ENCODE measurements at places on chromosomes 6 and 20. TPM values are rescaled to one million over a fixed set of nuclear protein-coding genes. Genes with fewer than 3 reads are reported as not detected.

DNA sequence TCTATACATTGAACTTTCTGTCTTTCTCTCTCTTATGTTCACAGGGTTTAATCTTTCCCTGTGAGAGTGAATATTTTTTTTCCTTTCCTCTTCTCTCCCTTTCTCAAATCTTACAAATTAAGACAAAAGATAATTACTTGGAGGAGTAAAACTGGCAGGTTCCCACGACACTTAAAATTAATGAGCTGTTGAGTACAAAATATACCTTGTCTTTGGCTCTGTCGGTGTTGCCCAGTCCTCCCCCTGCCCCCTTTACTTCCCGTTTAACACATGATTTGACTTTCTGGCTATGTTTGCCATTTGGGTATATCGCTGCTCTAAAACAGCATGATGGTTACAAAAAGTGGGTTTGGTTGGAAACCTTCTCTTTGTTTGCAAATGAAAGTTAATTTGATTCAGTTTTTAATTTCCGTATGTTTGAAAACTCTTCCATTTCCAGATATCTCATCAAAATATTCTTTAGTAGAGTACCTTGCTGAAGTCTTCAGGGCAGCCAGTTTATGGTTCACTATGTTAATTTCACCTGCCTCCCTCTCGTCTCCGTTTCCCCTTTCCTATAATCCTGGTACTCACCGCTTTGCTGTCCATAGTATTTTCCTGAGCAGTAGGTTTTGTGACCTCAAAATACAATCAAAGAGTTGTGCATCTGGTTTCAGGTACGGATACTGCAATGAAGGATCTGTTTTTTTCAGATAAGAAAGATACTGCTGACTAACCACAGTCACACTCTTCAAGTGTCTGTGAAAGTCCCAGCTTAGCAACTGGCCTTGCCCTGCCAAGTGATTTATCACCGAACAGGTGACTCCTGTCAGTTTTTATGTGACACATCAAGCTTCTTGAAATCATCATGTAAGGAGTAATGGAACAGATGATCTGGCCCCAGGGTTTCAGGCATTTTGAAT, 181.2 kb downstream of the DTNBP1 start:
- peak; percentile 56 for DNase-seq

RFX6 gene
- not detected for total RNA-seq

POLR1H gene
- total RNA-seq = 58.1 TPM

GRCh38 chr6:15596186-15596896, 66.5 kb downstream of the DTNBP1 start:
- DNase-seq = no peak

IRF4 gene
- total RNA-seq = 439 TPM

LATS1 gene
- total RNA-seq = 21.1 TPM

GRCh38 chr6:85068221-85068620, 303.8 kb upstream of the TBX18 start:
- no peak for DNase-seq

- peak; percentile 55 for DNase-seq
Observed at GRCh38 chr20:3751675-3752385, 15.7 kb downstream of the ADISSP start.

PRKN gene
- total RNA-seq = 1.4 TPM

MDFI gene
- total RNA-seq = not detected

DNA sequence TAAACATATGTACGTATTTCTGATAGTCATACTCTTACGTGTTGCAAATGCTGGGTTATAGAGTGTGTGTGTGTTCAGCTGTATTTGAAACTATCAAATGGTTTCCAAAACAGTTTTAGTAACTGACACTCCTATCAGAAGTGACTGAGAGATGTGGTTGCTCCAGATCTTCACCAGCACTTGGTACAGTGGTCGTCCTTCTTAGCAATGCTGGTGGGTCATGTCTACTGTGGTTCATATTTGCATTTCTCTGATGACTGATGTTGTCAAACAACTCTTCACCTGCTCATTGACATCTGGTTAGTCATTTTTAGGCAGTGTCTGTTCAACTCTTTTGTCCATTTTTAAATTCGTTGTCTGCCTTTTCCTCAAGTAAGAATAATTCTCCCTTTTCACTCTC, 259.3 kb downstream of the KIF16B start:
- DNase-seq = no peak

QRSL1 gene
- 20.8 TPM for total RNA-seq

RAD21L1 gene
- total RNA-seq = 0.18 TPM

DNA sequence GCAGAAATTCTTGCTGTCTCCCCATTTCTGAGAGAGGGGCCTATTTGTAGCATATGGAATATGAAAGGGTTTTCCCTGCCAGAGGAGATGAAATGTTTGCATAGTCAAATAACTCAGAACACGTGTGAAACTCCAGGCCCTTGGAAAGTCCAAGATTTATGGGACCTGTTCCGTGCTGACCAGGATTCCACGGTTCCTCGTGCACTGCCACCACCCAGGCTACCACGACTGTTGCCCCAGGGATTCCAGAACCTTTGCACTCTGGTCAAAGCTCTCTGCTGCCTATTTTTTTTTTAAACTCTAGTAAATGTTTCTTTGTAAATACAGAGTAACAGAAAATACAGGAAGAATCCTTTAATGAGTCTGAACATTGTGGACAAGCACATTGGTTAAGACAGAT, 35.0 kb downstream of the MYLK4 start:
- DNase-seq = no peak

GRCh38 chr20:20366551-20366875, 1.4 kb upstream of the INSM1 start:
- DNase-seq = no peak

- no peak for DNase-seq
Observed at GRCh38 chr6:160986851-160987250, 4.7 kb upstream of the MAP3K4 start.

PGC gene
- total RNA-seq = not detected

GRCh38 chr6:91659891-91660290, 1073.0 kb upstream of the MAP3K7 start:
- no peak for DNase-seq

GRCh38 chr6:30777155-30777485, 32.8 kb upstream of the IER3 start:
- DNase-seq = no peak

DOK5 gene
- total RNA-seq = 1.4 TPM

SIRPB1 gene
- total RNA-seq = 0.83 TPM

DNA sequence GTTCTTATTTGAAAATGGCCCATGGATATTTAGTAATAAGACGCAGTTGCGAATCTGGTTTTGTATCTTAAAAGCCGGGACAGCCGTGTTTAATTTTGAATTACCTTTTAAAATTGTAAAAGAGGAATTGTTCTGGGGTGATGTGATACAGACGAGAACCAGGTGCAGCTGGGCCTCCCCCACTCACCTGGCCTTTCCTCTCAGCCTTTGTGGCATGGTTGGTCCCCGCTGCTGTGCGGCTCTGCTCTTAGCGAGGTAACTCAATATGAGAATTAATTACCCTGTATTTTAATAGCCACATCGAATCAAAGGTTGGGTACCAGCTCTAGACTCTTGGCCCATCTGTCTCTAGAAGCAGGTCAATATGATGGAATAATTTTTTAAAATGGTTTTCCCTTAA, 56.5 kb upstream of the DACT2 start:
- DNase-seq = no peak

DNA sequence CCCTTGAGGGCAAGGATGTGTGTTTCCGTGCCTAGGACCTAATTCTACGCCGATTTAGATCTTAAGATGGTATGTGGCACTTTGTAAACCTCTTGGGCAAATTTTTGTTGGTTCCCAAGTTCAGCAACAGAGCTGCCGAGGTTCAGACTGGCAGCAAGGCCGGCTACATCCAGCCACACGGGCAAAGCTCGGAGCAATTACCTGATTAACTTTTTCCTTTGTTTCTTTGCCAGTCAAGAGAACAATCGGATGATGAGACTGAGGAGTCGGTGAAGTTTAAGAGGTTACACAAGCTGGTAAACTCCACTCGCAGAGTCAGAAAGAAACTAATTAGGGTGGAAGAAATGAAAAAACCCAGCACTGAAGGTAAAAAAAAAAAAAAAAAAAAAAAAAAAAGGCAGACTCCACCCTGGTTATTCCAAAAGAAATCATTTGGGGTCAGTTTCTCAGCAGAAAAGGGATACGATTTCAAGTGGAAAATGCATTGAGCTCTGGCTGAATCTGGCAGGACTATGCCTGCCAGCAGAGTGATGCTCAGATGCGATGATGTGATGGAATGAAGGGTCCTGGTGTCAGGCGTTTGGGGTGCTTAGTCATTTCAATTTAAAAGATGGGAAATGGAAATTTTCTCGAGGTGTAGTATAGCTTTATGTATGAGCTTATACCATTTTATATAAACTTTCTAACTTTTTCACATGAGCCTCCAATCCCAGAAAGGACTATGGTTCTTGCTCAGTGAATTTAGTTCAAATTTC, 171.6 kb downstream of the SASH1 start:
- DNase-seq = no peak
